ENCODE measurements at places on chromosomes 7 and 10. TPM values are rescaled to one million over a fixed set of nuclear protein-coding genes. Genes with fewer than 3 reads are reported as not detected.
A peak's percentile ranks its signal among the peaks of the same experiment; 100 is the strongest.

FANK1 gene
- 1.0 TPM for polyA plus RNA-seq

AASS gene
- polyA plus RNA-seq, result 2.9 TPM

CALHM3 gene
- polyA plus RNA-seq, result not detected

PDE6C gene
- not detected for polyA plus RNA-seq

SEC31B gene
- polyA plus RNA-seq, result 12.0 TPM

MSMB gene
- not detected for polyA plus RNA-seq

CFAP58 gene
- polyA plus RNA-seq, result 0.36 TPM

TRIM50 gene
- polyA plus RNA-seq, result 0.18 TPM

DNA sequence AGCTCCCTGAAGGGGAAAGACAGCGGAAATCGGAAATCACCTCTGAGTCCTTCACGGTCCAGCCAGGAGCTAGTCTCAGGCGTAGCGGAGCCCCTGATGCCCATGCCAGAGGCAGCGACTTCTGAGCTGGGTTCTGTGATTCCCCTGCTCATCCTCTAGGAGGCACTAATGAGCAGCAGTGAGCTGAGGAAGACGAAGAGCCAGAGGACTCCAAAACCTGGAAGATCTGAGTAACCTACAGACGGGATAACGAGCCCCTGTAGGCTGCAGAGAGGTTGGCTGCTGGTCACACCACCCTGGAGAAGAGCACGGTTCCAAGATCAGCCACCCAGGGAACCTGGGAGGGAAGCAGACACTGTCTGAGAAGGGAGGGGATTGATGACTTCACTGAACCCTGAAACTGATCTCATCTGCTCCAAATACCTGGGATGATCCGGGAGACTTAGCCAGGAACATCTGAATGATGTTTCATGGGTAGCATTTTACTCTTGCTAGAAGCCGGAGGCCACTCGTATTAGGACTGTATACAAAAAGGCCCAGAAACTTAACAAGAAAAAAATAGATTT, 304.1 kb downstream of the PAXIP1 start:
- no peak for DNase-seq

GRCh38 chr10:27794157-27794556, 48.5 kb upstream of the MKX start:
- DNase-seq, result no peak

GRCh38 chr10:93766918-93767317, 9.2 kb downstream of the LGI1 start:
- DNase-seq, result no peak

- DNase-seq, result peak; percentile 90
Observed at GRCh38 chr10:124648738-124649137, 95.4 kb downstream of the FAM53B start.

- DNase-seq, result peak; percentile 84
Observed at GRCh38 chr10:128063736-128064107, 62.5 kb downstream of the MKI67 start.

GRCh38 chr7:128073671-128074310, 42.6 kb upstream of the LRRC4 start:
- peak; percentile 41 for DNase-seq

DNA sequence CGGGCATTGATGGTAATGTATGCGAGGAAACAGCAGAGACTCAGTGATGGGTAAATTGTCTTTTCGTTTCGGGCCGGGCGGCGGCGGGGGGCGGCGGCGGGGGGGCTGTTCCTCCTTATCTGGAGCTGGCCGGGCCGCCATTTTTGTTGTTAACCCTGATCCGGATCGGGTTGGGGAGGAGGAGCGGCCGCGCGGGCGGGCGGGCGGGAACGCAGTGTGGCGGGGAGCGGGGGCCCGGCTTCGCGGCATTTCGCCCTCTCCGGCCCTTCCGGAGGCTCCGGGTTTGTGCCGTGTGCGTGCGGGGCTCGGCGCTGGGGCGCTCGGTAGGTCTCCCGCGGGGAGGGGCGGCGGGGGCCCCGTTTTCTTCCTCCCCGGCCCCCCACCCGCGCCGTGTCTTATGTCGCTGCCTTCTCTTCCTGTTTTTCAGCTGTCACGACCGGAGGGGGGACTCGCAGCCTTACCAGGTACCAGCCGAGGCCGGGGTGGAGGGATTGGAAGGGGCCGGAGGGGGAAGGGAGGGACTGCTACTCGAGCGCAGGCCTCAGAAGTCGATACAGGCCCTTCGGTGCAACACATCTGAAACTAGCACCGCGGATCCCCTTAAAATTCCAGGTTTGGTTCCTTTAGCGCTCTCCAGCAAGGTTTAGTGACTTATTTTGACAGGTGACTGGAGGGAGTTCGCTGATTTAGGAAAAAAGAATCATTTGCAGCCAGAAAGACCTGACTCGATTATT, 820 bp downstream of the WAC start:
- peak; percentile 95 for DNase-seq

DNA sequence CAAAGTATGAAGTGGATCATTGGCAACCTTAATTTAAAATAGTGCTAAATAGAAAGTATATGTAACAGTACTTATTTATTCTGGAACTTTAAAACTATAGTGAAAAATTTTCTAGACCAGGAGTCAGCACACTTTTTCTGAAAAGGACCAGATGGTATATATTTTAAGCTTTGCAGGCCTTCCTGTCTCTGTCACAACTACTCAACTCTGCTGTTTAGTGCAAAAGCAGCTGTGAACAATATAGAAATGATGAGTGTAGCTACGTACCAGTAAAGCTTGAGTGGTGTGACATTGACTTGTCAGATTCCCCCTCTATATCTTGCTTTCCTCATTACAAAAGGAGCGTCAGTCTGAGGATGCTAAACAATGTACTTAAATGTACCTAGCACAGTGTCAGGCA, 88.1 kb upstream of the IGFBP3 start:
- no peak for DNase-seq

DNA sequence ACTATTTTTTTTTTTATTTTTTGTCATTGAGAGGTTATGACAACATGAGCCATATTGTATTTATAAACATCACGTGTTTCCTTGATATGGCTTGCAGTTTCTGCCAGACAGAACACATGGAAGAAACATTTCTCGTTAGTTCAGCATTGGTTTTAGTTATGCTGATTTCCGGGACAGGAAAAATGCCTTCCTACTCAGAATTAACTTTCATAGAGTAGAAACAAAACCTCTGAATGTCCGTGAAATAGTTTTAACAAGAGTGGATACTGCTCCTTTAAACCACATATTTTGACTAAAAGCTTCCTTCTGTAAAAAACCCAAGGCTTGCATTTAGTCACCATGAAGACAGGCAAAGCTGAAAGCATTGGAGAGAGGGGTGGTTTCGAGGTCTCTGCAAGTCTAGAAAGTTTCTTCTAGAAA, 240.4 kb downstream of the KIAA1217 start:
- DNase-seq, result no peak

DNA sequence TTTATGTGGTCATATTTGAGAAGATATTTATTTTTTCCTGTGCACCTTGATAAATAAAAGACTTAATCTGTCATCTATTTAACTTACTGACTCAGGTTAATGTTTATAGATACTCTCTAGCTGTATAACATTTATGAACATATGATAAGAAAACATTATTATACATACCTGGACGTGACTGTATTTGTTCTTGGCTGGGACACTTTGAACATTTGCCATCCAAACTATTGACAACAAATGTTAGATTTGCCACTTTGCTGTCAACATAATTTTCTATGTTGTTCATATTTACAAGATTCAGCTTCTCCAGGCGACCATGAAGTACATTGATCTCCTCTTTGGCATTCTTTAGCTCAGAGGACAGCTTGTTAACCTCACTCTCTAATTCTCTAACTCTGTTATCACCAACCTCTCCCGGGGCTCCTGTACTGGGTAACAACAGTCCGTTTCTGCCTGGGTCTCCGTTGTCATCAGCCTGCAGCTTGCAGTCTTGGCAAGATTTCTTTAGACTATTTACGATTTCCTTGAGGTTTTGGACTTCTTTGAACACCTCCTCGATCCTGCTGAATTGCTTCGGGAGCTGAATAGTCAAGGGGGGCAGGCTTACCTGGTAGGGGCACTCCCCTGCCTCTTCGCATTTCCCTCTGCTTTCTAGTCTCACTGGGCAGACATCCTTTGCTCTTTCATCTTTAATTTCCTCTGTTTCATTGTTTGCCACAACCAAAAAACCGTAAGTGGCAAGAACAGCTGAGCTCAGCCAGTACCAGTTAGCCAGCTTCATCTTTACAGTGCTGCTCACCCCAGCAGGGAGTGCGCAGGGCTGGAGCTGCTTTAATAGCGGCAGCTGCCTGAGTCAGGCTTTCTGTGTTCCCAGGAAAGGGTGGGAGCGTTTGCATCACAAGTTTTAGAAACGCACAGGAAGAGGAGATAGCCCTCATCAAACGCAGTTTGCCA, at the start of gene FGL2:
FGL2 (minus strand) TSS at position 807 of the 954 bp plus-strand sequence; CDS start at position 781, 26 bp downstream.
- DNase-seq, result peak; percentile 85
